Tongue (tissue), 3 donors: ENCODE measurements at places on chromosomes 4 and X.
A peak's percentile ranks its signal among the peaks of the same experiment; 100 is the strongest.

- DNase-seq = no peak
Observed at GRCh38 chrX:1167466-1167865, 45.0 kb downstream of the CRLF2 start.

DNA sequence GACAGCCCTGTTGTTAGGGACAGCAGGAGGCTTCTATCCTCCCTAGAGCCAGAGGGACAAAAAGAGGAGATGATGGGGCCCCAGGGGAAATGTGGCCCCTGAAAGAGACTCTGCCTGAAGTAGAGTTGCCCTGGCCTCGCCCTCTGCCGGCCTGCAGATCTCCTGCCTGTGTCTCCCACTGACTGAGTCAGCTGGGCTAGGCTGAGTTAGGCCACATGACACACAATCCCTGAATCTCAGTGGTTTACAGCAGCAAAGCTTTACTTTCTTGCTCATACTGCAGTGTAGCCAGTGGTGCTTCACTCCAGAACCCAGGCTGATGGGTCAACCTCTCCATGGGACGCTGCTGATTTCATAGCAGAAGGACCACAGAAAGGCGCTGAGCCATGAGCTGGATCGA lies 23.5 kb downstream of the DRD5 start:
- no peak for DNase-seq

- DNase-seq = no peak
Observed at GRCh38 chr4:7830747-7831146, 108.9 kb downstream of the AFAP1 start.

DNA sequence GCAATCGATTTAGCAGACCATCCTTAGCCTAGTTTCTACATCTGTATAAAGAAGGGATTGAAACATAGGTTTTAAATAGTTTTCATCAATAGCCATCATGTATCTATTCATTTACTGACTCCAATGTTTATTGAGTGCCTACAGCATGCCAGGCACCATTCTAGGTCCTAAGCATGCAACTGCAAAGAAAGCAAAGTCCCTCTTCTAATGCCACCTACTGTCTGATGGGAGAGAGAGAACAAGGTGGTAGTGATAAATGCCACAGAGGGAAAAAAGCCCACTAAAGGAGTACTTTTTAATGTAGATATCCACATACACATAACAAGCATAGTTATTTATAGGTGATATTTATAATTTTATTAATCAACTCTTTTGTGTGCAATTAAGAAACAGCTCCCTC lies 67.6 kb upstream of the PPARGC1A start:
- no peak for DNase-seq

DNA sequence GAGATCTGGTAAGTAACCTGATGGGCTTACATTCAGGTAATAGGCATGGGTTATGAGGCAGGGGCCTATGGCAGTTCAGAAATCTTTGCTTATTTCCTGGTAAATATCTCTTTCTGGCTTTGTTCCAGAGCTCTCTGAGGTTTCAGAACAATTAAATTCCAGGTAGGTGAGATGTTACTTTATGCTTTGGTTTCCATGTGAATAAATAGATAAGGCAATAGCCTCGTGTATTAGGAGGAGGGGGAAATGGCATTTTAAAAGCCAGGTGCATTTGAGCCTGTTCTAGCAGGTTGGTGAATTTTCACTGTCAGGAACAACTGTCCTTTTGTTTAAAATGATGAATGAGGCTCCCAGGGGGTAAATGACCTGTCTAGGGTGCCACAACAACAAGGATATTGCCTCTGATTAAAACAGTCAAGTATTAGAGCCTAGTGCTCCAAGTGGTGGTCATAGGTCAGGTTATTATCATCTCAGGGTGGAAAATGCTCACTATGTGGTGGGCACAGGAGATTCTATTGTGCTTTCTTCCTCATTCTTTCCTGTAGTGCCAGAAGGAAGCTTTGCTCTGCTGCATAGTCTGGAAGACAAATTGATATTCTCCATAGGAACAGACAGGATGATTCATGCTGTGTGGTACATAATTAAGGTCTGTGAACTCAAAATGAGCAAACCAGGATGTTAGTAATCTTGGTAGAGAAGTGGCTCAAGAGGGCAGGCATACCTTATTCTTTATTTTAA lies 296.2 kb downstream of the INPP4B start:
- no peak for DNase-seq

DNA sequence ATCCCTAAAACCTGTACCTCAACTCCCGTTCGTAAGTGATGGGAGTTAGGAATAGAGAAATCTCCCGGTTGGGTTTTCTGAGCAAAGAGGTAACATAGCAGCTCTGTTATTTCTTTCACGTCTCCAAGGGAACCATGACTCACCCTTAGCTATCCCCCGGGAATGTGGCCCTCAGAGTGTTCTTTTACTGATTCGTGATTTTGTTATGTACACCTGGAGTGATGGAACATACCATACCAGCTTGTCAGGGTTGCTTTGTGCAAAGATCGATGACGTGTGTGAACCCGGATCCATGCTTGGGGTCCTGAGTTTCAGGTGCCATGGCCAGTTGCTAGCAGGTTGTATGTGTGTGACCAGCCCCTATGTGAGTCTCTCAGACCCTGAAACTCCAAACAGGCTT lies 52.6 kb downstream of the HPRT1 start:
- no peak for DNase-seq

GRCh38 chr4:56806666-56807065 lies 14.8 kb downstream of the SPINK2 start:
- DNase-seq = no peak

- DNase-seq = no peak
Observed at GRCh38 chr4:106340774-106341173, 24.4 kb downstream of the AIMP1 start.

GRCh38 chr4:3365871-3366842 lies 73.3 kb downstream of the RGS12 start:
- DNase-seq = no peak

GRCh38 chr4:124694946-124695598 lies 17.5 kb downstream of the ANKRD50 start:
- no peak for DNase-seq

- no peak for DNase-seq
Observed at GRCh38 chr4:157005831-157006230, 34.2 kb upstream of the PDGFC start.

- no peak for DNase-seq
Observed at GRCh38 chrX:120755066-120755846, 120.4 kb downstream of the CT47B1 start.

DNA sequence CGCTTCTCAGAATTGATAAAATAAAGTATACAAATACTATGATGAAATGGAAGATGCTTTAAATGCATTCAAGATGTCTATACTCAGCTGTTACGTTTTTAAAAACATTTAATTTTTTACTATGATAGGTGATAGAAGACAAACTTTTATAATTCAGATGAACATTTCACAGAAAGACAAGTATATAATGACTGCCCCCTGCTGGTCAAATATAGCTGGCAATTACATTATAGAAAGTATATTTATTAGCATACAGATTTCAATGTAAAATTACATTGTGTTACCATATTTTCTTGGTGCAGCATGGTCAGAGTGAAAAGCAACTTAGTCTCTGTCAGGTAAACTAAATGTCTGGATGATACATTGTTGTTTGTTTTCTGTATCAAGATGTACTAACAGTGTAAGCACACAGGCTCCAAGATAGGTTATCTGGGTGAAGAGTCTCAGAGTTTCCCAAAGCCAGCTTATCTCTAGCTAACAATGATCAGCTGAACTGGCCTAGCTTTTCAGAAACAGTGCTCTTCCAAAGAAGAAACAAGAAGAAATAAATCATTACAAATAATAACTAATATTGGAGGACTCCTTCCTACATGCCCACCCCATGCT lies 54.1 kb downstream of the SRPX start:
- DNase-seq = peak; percentile 53

DNA sequence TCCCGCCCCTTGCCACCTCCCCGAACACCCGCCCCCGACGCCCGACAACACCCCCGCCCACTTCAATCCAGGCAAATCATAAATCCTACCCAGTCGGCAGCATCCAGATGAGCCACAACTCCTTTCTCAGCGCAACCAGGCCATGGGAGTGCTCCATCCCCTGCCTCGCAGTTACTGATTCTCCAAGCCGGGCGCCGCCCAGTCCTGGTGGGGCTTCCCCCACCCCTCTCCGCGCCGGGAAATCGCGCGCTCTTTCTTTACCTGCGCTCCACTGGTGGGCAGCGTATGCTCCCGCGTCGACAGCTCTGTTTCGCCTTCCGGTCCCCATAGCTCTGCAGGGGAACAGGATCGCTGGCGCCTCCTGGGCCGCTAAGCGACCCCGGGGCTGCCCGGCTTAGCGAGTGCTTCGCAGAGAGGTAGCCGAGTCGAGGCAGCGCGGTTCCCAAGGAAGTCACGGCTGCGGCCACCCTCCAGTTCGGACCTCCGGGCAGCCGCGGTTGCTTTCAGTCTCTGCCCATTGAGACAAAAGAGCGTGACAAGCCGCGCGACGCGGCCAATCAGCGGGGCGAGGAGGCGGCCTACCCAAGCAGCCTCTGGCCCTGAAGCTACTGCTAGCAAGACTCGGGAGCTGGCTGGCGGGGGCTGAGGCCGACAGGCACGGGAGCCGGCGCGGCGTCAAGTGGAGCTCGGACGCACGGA lies 43.7 kb upstream of the TMSB15B start:
- peak; percentile 64 for DNase-seq

DNA sequence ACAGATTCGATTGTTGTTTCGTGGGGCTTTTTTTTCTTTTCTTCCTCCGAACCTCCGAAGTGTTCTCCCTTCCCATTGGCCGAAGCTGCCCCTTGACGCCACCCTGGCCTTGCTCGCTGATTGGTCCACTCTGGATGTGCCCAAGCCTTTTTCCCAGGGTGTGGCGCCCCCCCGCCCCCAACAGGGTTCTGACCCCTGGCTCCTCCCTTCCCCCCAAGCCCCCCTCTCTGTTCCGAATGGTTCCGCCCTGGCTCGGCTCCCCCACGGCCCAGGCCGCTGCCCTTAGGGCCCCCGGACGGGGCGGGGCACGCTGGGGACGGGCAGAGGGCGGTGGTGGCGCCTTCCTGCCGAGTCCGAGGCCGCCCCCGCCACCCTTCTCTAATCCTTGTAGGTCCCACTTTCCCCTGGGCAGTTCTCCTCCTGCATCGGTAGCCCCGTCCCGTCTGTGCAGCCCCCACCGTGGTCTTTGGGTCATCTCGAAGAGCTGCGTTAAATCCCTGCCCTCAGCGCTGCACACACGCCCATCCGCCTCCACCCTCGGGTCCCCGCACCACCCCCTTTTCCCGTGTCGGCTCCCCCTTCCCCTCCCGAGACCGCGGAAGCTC lies 25.5 kb downstream of the UTP14A start:
- peak; percentile 95 for DNase-seq

- peak; percentile 16 for DNase-seq
Observed at GRCh38 chr4:170853422-170854021, 763.8 kb upstream of the AADAT start.

DNA sequence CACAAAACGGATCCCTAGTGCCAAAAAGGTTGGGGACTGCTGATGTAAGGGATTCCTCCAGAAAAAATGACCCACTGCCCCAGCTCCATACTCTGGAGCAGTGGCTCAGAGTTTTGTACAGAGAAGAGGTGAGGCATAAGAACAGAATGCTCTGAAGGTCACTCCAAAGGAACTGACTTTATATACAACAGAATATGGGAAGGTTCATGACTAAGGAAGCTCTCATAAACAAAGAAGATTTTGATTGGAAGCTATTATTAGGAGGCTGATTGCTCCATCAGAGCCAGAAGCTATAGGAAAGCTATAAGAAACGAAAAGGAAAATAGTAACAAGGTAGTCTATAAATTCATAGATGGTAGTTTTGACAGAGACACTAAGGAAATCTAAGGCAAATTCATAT lies 203.1 kb downstream of the SLC7A11 start:
- no peak for DNase-seq

GRCh38 chr4:29538889-29539646 lies 1181.1 kb upstream of the PCDH7 start:
- DNase-seq = no peak

- peak; percentile 42 for DNase-seq
Observed at GRCh38 chr4:77052352-77052751, 23.4 kb downstream of the CCNI start.

DNA sequence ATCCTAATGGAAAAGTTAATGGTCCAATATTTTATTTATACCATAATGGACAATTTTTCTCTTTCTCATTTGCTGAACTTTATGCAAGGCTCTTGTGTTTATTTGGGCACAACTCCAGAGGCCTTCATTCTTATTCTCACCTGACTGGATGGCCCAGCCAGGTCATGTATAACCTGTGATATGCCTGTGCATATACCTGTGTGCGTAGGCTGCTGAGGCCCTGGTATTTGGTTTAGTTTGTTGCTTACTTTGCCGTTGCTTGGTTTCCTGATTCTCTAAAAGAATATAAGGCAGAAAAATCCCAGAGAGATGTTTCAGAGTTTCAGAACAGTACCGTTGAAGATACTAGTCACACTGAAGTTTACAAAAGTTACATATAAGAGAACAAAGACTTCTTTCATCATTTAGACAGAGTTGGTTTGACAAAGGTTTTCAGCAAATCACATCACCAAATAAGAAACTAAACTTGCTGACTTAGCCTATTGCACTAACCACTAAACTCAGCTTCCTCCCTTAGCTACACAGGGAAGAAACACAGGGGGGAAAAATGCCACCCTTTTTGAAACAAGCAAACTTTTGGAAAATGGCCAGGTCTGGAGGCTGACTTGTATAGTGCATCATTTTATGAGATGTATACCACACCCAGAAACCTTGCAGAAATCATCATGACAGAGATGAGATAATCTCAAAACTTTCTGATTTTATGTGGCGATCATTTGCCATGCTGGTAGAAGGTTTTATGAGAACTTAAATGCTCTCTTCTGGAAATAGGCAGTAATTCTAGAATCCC lies 248.5 kb downstream of the GRIA3 start:
- peak; percentile 20 for DNase-seq
